ENCODE measurements at places on chromosomes 13 and 19.

DNA sequence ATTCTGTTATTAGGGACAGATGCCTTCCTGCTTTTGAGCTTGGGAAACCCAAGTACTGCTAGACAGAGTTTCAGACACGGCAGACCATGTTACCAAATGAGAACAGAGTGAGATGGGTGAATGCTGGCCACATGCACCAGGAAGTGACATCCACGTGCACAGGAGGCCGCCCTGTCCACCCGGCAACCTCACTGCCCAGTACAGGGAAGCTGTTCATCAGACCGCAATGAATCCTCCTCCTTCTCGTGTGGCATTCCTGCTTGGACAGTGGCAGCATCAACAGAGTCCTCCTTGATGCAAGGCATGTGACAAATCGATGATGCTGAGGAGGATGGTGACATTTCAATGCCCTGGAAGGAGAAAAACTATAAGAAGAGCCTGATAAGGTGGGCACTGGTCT, 191.0 kb upstream of the SOX1 start:
- no peak for DNase-seq

GRCh38 chr13:26600343-26600742, 42.9 kb downstream of the WASF3 start:
- DNase-seq: no peak

GRCh38 chr13:106522898-106523525, 12.4 kb downstream of the EFNB2 start:
- DNase-seq: no peak

- no peak for DNase-seq
These were observed 352.7 kb upstream of the ZNF507 start for GRCh38 chr19:31992750-31993149.

DNA sequence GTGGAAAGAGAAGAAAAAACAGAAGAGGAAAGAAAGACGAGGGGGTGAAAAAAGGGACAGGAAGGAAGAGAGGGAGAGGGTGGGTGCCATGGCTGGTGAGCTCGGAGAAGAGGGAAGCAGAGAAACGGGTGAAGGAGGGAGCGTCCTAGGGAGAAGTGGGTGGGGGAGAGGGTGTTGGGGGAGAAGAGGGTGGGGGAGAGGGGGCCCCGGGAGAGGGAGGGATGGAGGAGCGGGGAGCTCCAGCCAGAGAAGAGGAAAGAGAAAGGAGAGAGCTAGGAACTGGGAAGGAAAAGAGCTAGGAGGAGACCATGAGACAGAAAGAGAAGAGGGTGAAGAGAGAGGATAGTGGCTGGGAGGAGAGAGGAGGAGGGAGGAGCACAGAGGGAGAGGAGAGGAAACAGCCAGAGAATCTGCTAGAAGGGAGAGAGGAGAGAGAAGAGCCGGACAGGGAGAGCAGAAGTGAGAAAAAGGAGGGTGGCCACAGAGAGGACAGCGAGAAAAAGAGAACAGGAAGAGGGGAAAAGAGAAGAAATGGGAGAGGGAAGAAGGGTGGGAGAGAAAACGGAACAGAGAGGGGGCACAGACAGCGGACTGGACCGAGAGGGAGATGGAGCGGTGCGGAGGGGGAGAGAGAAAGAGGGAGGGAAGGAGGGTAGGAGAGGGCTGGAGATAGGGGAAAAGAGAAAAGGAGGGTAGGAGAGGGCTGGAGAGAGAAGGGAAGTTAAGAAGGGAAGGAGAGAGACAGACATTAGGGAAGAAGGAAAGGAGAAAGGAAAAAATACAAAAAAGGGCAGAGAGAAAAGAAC, 11.9 kb upstream of the GARIN5A start:
- peak; percentile 44 for DNase-seq

GRCh38 chr13:99757756-99758459, 213.7 kb downstream of the ZIC5 start:
- DNase-seq: no peak

DNA sequence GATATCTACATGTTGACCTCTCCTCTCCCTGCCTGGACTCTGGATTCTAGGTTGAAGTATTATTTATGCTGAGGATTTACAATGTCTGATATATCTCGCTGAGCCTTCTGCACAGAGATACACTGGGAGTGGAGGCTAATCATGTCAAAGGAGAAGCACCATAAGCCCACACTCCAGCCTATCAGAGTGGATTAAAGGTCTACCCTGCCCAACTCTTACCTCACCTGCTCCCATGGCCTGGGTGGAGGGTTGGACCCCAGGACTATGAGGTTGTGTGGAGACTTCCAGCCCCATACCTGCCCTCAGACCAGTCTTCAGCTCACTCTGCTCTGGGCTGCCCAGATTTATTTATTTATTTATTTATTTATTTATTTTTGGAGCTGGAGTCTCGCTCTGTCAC, 15.4 kb downstream of the OR10H4 start:
- DNase-seq: no peak
